ENCODE measurements at places on chromosomes 11 and 22.

- no peak for DNase-seq
Measured at GRCh38 chr11:116059919-116060318, 555.7 kb upstream of the CADM1 start.

GRCh38 chr22:36586271-36586670 lies 57.3 kb upstream of the EIF3D start:
- DNase-seq: no peak

- DNase-seq: no peak
Measured at GRCh38 chr22:33335611-33336279, 277.6 kb upstream of the SYN3 start.

GRCh38 chr22:23250056-23250784 lies 69.9 kb downstream of the BCR start:
- DNase-seq: no peak

DNA sequence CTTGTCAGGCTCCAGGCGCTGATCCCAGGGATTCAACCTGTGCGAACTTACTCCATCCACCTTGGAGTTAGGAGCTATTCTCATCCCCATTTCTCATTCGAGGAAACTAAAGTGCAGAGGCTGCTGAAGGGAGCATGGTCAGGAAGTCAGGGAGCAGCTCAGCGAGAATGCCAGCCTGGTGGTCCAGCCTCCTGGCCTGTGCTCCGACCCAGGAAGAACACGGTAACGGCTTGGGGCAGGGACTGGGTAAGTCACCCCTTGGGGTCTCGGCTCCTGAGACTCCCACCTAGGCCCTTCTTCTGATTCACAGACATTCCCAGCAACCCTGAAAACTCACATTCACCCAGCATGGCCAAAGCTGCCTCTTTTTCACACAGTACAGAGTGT lies 132.8 kb downstream of the CRYBB2 start:
- no peak for DNase-seq

DNA sequence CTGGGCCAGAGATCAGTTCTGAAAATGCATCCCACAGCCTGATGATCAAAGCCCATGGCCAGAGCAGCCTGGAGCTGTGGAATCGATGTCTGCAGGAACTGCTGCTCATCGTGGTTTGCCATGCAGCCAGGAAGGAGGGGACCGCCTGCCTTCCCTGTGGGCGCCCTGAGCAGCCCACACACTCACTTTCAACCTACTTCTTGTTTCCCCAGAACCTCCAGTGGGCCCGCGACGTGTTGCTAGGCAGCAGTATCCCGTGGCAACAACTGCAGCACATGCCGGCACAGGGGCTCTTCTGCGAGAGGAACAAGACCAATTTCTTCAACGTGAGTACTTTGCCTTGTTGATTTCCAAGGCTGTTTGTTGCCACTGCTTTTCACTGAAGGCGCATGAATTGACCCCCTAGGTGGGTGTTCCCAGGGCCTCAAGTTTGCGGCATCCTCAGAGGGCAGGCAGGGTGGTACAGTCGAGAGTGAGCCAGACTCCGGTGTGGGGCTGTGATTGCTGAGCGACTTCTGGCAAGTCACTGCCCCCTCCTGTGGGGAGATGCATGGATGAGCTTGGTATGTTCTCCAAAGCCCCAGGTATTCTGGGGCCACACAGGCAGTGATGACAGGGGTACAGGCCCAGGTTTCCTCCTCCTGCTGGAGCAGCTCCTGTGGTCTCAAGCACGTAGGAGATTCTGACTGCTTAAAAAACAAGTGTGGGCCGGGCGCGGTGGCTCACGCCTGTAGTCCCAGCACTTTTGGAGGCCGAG lies 47.0 kb upstream of the SUSD2 start:
- DNase-seq: no peak

DNA sequence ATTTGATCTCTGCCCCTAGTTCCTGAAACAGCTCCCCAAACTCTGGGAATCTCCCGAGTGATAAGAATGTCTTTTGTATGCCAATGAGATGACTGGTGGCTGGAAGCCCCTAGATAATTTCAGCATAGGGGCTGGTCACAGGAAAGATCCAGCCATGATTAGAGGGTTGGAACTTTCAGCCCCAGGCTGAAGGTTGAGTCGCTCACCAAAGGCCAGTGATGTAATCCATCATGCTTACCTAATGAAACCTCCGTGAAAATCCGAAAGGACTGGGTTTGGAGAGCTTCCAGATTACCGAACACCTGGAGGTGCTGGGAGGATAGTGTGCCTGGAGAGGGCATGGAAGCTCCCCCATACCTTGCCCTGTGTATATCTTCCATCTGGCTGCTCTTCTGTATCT lies 26.0 kb downstream of the LRRC32 start:
- no peak for DNase-seq

DNA sequence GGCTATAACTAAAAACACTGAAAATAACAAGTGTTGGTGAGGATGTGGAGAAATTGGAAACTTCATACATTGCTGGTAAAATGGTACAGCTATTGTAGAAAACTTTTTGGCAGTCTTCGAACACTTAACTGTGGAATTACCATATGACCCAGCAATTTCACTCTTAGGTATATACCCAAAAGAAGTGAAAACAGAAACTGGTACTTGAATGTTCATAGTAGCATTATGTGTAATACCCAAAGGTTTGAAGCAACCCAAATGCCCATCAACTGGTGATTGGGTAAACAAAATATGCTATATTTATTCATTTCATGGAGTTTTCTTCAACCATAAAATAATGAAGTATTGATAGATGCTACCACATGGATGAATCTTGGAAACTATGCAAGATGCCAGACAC lies 40.8 kb upstream of the FTH1 start:
- no peak for DNase-seq

All from esophagus squamous epithelium (tissue), 5 donors.